ENCODE measurements at places on chromosomes 1 and 21.

GRCh38 chr1:31013187-31013864, 52.2 kb downstream of the PUM1 start:
- no peak for DNase-seq

DNA sequence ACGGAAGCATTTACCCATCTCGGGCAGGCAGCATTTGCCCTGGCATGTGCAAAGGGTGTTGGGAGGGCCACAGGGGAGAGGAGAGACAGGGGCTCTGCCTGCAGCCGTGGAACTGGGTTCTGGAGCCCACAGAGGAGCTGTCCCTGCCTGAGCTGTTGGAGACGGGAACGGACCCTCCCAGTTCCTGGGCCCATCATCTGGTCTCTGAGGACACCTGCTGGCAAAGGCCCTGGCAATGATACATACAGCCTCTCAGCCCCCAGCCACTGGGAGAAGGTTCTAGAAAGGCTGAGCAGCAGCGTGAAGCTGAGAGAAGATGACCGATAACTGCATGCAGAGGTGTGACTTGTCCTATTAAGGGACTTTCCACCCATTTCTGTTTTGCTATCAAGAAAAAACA, 31.4 kb downstream of the FAAP20 start:
- no peak for DNase-seq

DNA sequence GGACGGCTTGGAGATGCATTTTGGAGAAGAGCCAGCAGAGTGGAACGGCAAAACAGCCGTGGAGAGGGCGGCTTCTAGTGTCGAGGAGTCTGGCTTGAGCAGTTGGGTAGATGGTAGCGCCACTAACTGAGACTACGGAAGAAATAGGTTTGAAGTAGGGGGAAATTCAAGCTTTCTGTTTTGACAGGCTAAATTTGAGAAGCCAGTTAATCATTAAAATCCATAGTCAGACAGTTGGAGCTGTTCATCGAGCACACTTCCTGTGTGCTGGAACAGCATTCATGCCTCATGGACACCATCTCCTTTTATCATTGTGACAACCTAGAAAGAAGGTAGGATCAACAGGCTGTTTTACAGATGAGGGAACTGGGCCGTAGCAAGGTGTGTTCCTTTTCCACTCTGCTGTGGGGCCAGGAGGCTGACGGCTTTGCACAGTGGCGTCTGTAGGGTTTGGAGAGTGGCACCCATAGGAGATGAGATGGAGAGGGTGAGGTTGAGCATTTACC, 3.4 kb upstream of the PKLR start:
- no peak for DNase-seq

DNA sequence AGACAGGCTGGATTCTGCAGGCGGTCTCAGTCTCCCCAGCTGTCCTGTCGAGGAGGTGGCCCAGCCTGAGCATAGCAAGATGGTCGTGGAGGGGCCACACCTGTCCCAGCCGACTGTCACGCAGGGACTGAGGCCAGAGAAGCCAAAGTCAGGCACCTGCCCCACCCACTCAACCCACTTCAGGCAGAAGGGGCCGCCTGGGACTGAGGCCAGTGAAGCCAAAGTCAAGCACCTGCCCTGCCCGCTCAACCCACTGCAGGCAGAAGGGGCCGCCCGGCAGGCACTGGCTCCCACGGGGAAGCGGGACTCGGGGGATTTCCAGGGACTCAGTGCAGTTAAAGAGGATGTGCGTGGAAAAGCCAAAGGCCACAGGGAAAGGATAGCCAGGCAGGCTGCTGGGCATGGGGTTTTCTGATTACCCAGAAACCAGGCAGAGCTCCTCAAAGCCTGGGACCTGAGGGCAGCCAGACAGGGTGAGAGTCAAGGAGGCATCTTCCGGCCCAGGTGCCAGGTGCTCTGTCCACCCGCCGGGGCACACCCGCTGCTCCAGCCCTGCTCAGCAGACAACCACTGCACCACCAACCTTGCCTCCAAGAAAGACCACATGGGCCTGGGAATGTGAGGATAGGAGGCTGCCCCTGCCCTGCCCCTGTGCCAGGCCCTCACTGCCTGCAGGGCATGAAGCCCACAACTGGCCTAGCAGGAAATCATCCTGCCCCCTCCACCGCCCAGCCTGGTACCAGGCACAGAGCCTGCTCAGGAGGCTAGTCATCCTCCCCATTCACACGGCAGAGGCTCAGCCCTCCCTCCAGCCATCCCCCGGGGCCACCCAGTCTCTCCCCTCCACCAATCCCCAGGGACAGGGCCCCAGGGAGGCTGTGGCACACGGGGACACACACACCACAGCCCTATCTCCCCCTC, 41.0 kb downstream of the MEGF6 start:
- DNase-seq, result no peak
